Effector CD4-positive, alpha-beta T cell (primary cell): ENCODE measurements at places on chromosomes 7 and 10.

GRCh38 chr10:17427666-17428350 lies 26.6 kb downstream of the ST8SIA6 start:
- DNase-seq, result no peak

- no peak for DNase-seq
These were observed 82.0 kb downstream of the BMS1 start for GRCh38 chr10:42864575-42864974.

- no peak for DNase-seq
These were observed 163.1 kb upstream of the NPVF start for GRCh38 chr7:25391295-25391861.

GRCh38 chr7:80520199-80520598 lies 8.3 kb upstream of the GNAT3 start:
- no peak for DNase-seq

DNA sequence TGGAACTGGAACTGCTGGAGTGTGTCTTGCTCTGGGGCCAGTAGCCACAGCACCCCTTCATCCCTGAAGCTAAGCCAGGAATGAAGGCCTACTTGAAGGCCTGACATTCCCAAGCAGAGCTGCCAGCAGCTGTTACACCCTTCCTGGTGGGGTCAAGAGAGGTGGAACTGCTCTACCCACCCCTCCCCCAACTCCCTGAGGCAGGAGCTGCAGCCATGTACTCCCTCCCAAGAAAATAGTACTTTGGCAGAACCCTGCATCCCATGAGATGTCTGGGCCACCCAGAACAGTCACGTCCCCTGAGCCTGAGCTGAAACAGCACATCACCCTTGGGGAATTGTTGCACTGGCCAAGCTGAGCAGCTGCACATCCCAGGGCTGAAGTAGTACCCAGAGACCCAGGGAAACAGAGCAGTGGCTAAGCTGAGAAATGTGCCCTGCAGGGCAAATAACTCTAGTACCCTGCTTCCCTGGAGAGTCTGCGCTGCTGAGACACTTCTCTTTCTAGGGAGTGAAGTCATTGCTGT lies 63.4 kb upstream of the PLA2G12B start:
- DNase-seq, result no peak

- no peak for DNase-seq
These were observed 130.9 kb upstream of the ADCY1 start for GRCh38 chr7:45443263-45443662.

GRCh38 chr10:130708465-130709070 lies 572.4 kb downstream of the GLRX3 start:
- no peak for DNase-seq

DNA sequence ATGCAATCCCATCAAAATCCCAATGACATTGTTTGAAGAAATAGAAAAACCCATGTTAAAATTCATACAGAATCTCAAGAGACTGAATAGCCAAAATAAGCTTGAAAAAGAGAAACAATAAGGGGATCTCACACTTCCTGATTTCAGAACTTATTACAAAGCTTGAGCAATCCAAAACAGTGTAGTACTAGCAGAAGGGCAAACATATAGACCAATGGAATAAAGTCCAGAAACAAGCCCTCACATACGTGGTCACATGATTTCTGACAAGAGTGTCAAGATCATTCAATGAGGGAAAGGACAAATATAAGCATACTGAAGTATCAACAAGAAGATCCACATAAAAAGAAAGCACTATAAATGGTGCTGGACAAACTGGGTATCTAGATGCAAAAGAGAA lies 31.9 kb downstream of the MICU1 start:
- DNase-seq, result no peak

DNA sequence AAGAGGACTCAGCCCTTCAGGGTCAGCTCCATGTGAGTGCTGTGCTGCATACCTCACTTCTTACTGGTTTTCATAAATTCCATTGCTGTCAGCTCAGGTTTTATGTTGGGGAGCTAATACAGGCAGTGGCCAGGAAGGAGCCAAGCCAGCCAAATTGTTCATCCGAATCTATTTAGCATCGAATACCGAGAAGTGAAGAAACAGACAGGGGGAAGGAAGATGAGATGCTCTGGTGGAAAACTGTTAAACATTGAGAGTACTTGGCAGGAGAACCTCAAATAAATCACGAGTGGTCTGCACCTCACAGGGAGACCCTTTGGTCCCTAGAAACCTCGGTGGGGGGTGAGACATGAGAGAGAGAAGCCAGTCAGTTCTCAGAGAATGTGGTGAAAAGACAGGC lies 196.0 kb upstream of the TMEM72 start:
- DNase-seq, result no peak

- no peak for DNase-seq
These were observed 23.3 kb downstream of the NPTX2 start for GRCh38 chr7:98640375-98640774.
